Mucosa of gallbladder (tissue), 1 donor: ENCODE measurements at places on chromosomes 1 and 21. TPM values are rescaled to one million over a fixed set of nuclear protein-coding genes. Genes with fewer than 3 reads are reported as not detected.

ACBD6 gene
- total RNA-seq: 27.1 TPM

LHX8 gene
- 0.83 TPM for total RNA-seq

BSDC1 gene
- 101 TPM for total RNA-seq

SLC45A3 gene
- 13.6 TPM for total RNA-seq
